ENCODE measurements at places on chromosomes 2 and 18.

GRCh38 chr2:111157071-111157661, 36.5 kb downstream of the BCL2L11 start:
- no peak for DNase-seq

- no peak for DNase-seq
Measured at GRCh38 chr18:36993068-36993467, 164.1 kb downstream of the KIAA1328 start.

- DNase-seq: peak; percentile 8
Measured at GRCh38 chr2:164061129-164061746, 325.4 kb upstream of the FIGN start.

DNA sequence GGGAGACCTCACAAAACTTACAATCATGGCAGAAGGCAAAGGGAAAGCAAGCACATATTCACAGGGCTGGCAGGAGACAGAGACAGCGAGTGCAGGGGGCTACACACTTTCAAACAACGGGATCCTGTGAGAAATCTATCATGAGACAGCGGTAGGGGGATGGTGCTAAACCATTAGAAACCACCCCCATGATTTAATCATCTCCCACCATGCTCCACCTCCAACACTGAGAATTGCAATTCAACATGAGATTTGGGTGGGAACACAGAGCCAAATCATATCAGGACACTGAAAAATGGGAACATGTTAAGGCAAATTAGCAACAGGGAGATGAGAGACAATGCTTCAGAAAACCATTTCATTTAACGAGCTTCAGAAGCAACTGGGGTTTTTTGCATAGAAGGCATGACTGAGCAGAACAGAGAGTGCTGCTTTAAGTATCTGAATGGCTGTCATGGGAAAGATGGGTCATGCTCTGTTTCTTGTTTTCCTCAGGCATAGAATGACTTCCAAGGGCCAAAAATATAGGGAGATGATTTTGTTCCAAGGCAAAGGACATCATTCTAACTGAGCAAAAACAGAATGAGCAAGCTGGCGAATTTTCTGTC, 100.8 kb upstream of the MAP2 start:
- DNase-seq: no peak

- peak; percentile 77 for DNase-seq
Measured at GRCh38 chr2:191245046-191245868, at the start of gene MYO1B. MYO1B (plus strand) TSS chr2:191245404; CDS start chr2:191276896, 31,492 bp downstream.

GRCh38 chr2:170361090-170361936, 183.4 kb downstream of the MYO3B start:
- DNase-seq: peak; percentile 25

DNA sequence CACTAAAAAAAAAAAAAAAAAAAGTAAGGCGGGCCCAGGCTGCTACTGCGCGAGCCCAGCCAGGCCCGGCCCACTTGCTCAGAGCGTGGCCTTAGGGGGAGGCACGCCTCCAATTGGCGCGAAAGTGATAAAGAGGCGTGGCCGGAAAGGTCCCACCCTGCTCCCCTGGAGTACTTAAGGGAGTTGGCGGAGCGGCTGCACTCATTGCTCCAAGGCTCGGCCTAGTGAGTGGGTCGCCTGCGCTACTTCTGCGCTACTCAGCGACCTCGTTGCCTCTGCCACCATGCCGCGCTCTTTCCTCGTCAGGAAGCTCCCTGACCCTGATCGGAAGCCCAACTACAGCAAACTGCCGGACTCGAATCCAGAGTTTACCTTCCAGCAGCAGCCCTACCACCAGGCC, 36.9 kb downstream of the UNC80 start:
- no peak for DNase-seq

DNA sequence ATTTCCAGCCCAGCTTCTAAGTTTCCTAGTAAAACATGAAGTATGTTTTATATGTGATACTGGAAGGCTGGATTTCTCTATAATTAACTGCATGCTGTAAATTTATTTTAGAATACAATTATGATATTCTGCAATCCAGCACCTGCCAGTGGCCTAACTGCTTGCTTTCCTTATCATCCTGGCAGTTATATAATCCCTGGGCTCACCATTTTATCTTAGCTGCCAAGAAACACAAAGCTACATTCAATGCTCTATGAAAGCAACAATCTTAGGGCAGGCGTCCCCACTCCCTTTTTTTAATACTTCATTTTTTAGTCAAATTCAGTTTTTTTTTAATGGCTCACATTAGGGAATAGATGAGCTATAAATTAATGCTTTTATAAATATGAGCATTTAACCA, 38.4 kb upstream of the UBXN4 start:
- no peak for DNase-seq

GRCh38 chr2:133331436-133331835, 236.8 kb downstream of the NCKAP5 start:
- no peak for DNase-seq

DNA sequence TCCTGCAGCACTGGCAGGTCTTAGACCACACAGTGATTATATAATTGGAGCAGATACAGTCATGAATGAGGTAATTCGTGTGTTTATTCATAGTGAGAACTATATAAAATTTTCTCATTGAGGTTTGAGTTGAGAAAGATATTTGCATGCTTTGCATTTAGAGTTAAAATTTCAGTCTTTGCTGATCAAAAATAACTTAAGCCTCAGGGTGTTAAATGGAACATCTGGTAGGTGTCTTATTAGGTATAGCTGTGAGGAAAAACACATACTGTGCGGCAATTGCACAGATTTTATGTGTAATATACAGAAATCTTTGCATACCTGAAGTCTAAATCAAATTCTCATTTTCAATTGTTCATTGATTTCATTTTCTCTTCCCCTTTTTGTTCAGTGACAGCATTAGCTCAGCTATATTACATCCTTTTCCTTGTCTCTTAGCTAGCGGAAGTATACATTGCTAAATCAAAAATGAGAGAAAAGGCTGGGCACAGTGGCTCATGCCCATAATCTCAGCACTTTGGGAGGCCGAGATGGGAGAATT, 21.2 kb downstream of the GORASP2 start:
- DNase-seq: no peak

DNA sequence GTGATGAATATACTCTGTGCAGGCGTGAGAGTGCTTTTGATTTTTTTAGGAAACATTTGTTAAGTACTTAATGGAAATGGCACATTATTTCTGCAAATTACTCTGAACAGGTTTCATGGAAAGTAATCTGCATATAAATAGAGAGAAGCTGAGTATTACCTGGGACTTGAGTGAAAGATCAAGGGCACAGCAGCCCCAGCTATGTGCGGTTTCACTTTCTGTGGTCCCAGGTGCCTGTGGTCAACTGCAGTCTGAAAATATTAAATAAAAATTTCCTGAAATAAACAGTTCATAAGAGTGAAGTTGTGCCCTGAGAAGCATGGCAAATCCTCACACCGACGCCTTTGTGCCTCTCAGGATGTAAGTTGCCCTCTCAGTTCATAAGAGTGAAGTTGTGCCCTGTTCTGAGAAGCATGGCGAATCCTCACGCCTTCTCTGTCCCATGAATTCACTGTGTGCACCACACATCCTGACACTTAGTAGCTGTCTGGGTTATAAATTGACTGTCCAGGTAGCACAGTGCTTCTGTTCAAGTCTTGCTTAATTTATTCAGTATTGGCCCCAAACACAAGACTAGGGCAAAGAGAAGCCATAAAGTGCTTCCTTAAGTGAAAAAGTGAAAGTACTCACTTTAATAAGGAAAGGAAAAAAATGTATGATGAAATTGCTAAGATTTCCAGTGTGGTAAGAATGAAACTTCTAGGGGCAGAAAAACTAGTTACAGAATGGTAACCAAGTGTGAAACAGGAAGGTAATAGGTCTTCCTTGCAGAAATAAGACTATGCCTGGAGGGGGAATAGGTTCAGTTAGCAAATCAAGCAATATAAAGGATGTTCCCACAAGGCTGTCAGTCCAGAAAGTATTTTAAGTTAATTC, 4.3 kb upstream of the SNTG2 start:
- DNase-seq: no peak

- peak; percentile 6 for DNase-seq
Measured at GRCh38 chr2:143177096-143177786, 48.0 kb downstream of the ARHGAP15 start.

GRCh38 chr2:105712981-105713596, 31.6 kb upstream of the NCK2 start:
- DNase-seq: no peak

DNA sequence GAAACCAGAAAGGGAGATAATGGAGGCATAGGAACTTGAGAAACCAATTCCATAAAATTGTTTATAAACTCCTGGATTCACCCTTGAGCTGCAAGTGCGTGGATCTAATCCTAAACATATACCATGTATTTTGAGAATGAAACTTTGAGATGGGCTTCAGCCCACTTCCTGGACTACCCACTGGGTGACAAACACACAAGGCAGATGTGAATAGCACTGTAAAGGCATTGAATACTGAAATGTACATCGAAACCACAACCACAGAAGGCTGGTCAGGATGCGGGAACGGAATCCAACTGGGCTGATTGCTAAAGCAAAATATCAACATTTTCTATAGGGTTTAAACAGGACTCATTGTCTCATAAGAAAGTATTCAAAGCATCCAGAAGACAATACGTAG, 228.5 kb upstream of the ZEB2 start:
- no peak for DNase-seq

DNA sequence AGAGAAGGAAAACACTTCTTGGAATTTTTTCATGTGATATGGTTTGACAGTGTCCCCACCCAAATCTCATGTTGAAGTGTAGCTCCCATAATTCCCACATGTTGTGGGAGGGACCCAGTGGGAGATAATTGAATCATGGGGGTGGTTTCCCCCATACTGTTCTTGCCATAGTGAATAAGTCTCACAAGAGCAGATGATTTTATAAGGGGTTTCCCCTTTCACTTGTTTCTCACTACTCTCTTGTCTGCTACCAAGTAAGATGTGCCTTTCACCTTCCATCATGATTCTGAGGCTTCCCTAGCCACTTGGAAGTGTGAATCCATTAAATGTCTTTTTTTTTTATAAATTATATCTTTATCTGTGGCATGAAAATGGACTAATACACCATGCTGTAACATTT, 250.7 kb downstream of the LPIN1 start:
- no peak for DNase-seq

DNA sequence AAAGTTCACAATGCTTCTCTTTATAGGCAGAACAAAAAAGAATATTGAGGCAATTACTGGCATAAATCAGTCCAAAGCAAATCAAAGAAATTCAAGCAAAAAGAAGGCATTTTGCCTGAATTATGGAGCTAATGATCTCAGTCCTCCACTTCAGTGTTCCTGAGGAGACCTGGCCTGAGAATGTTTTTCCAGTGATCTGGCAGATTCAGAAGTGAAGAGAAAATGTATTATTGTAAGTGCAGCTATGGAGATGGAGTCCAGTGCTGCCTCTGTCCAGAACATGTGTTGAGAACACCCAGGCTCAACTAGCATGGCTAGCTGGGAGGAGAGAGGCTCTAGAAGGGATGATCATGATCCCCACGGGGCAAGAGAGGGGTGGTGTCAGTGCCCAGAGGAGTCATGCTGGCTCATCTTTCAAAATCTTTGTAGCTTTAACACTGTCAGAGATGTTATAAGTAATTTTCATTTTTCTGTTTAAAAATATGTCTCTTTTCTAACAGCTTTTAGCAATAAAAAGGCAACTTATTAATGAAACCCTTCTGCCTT, 367.0 kb upstream of the RAB12 start:
- DNase-seq: no peak

DNA sequence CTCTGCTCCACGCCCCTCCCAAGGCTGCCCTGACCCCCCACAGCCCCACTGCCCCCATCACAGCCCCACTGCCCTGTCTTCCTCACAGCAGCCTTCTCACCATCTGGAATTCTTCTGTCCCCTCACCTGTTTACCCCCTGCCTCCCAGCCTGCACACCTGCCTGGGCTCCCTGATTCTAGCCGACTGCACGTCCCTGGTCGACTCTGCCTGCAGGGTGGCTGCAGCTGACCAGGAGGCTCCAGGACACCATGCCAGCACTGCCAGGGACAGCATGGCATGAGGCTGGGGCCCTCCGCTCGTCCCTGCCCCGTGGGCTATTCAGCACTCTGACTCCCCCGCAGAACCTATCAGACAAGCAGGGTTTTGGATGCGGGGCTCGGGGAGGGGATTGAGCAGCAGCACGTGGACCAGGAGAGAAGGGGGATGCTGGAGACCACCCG, 254.1 kb downstream of the HDAC4 start:
- DNase-seq: no peak

DNA sequence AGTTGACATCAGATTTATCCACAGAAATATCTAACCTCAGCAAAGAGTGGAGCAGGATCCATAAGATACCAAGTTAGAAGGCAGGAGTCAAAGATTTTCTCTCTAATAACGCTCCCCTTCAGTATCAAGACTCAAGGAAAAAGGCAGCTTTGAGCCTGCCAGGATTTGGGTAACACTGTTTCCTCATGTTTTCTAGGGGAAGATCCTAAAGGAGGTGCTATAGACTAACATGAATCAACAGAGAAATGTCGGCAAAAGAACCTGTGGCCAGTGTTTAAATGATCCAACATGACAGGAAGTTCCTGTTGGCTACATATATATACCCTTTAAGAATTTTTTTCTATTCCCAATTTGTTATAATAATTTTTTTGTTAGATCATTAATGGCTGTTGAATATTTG, 402.3 kb downstream of the TGIF1 start:
- no peak for DNase-seq

GRCh38 chr18:6010284-6010683, 115.0 kb upstream of the TMEM200C start:
- no peak for DNase-seq

DNA sequence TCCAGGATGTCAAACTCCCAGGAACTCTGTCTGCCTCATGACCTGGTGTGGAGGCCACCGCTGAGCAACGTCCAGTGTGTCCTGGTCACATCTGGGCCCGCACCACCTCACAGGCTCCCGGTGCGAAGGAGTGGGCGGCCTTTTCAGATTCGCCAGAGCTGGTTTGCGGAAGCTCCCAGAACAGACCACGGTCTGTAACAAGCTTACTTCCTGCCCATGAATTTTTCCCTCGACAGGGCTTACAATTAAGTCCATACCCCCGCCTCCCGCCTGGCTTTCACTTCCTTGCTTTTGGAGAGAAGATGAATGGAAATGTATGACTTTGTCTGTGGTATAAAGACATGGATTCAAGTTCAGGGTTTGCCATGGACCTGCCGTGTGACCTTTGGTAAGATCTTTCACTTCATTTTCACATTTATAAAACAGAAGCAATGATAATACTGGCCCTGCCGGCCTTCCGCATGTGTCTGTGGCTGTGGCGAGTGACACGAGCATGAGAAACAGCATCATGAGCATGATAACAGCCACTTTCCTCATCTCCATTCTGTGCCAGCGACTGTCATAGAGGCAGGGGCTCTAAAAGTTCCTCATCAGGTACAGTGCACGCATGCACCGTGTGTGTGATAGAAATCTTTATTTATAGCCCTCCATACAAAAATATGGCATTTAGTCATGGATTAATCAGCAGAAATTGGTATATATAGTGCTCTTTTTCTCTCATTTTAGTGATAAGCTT, 31.0 kb upstream of the KCNF1 start:
- DNase-seq: no peak

DNA sequence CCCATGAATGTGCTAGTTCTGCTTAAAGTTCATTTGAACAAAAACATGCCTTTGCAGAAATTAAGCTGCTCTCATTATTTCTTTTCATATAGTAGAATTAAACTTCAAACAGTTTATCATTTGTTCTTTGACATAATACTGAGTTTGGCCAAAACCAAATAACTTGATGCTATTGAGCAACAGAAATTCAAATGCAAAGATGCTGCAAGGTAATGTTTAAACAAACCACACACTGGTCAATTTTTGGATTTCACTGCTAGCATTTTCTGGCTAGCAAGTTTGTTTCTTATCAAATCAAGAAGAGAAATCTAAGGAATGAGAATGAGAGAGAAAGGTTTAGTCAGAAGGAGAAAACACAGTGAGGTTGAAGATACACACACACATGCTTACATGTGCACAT, 80.0 kb downstream of the LYPD1 start:
- DNase-seq: no peak

- DNase-seq: no peak
Measured at GRCh38 chr2:96685577-96686459, 43.3 kb downstream of the FER1L5 start.

Data from HTR-8/SVneo (cell line).